Stimulated activated CD4-positive, alpha-beta T cell treated with anti-CD3 and anti-CD28 coated beads, Interleukin-12 subunit alpha, Interleukin-12 subunit beta, amount 100 ng/mL, for 24 hours (primary cell): ENCODE measurements at places on chromosomes 6 and 20.

DNA sequence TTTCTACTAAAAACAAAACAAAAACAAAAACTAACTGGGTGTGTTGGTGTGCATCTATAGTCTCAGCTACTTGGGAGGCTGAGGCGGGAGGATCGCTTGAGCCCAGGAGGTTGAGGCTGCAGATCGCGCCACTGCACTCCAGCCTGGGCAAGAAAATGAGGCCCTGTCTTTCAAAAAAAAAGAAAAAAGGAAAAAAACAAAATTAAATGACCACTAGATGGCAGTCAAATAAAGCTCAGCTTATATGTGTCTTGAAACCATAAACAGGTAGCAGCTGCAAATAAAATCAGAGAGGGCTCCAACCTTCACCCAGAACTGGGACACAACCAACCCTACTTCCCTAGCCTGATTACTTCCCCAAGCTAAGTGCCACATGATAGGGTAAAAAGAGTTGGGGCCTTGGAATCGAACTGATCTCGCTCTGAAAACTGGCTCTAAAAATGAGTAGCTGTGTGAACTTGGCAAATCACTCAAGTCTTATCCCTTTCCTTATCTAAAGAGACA is 67.1 kb upstream of the ADGRF4 start:
- DNase-seq, result no peak

DNA sequence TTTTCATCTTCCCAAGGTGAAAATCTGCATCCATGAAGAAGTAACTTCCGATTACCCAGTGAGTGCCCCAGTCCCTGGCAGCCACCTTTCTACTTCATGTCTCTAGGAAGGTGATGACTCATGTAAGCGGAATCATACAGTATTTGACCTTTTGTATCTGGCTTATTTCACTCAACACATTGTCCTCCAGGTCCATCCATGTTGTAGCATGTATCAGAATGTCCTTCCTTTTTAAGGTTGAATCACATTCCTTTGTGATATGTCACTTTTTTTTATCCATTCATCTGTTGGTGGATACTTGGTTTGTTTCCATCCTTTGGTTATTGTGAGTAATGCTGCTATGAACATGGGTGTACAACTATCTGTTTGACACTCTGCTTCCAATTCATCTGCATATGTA is 176.3 kb upstream of the CDYL start:
- no peak for DNase-seq

DNA sequence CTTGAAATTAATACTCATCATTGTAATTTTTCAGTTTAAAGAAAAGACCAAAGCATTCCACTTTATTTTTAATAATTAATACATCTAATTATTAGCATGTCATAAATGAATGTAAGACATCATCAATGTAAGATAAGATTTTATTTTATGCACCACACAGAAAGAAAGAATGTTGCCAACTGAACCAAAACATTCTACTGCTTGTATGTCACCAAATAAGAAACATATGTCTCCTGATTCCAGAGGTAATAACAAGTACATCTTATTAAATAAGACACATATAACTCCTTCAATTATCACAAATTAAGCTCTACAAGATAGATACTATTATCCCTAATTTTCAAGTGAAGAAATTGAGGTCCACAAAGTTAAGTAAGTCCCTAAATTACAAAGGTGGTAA is 189.5 kb downstream of the GMDS start:
- DNase-seq, result no peak

DNA sequence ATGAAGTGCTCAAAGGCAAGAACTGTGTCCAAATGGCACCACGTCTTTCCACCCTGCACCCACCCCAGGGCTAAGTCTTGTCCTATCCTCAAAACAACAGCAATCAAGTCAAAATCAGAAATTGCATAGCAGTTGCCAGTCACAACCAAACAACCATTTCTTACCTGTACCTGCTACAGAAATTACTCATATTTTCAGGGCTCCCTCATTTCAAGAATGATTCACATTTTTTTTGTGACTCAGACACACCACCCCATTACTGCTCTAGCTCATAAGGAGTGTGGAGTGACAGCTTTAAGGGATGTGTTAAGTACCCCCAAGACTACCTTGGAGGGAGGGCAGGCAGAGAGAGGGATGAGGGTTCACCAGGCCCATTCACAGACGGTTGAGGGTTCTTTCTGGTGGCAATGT is 111.7 kb downstream of the TRERF1 start:
- peak; percentile 17 for DNase-seq

DNA sequence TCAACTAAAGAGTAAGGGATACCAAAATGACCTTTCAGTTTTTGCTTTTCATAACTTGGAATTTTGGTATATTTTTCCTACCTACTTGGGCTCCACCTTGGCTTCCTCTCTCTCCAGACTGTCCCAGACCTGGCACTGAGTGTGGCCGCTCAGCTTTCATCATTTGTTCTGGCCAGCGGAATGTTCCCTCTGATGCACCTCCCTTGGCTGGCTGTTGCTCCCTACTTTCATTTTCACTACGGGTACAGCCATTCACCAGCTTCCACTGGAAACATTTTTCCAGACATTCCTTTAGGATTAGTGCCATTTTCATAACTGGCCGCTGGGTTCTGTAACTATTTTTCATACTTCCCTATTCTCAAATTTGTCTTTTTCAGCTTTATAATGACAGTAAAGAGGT is 487.4 kb downstream of the TENT5A start:
- DNase-seq, result no peak

- DNase-seq, result no peak
These were observed 295.5 kb upstream of the FLRT3 start for GRCh38 chr20:14632906-14633305.

GRCh38 chr6:72560721-72561593 is 60.9 kb upstream of the KCNQ5 start:
- no peak for DNase-seq

DNA sequence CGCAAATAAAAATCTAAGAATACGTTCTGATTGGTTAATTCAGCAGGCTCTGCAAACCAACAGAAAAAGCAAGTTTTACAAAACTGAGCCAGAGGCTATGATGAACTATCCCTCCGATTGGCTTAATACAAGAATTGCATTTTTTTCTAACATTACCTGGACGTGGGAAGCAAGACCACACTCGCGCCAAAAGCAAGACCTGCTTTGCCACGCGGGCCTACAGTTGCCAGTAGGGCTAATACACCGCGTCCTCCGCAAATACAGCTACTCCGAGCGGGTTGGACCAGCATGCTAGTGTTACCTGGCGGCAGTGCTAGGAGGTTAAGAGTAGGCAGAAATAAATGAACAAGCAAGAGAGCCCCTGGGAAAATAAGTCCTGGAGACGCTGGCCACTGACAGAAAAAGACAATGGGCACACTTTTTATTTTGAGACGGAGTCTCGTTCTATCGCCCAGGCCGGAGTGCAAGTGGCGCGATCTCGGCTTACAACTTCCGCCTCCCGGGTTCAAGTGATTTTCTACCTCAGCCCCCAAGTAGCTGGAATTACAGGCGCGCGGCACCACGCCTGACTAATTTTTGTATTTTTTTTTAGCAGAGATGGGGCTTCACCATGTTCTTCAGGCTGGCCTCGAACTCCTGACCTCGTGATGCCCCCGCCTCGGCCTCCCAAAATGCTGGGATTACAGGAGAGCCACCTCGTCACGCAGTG is 131.9 kb upstream of the BTN3A2 start:
- no peak for DNase-seq
